ENCODE measurements at places on chromosomes 16 and 17.

DNA sequence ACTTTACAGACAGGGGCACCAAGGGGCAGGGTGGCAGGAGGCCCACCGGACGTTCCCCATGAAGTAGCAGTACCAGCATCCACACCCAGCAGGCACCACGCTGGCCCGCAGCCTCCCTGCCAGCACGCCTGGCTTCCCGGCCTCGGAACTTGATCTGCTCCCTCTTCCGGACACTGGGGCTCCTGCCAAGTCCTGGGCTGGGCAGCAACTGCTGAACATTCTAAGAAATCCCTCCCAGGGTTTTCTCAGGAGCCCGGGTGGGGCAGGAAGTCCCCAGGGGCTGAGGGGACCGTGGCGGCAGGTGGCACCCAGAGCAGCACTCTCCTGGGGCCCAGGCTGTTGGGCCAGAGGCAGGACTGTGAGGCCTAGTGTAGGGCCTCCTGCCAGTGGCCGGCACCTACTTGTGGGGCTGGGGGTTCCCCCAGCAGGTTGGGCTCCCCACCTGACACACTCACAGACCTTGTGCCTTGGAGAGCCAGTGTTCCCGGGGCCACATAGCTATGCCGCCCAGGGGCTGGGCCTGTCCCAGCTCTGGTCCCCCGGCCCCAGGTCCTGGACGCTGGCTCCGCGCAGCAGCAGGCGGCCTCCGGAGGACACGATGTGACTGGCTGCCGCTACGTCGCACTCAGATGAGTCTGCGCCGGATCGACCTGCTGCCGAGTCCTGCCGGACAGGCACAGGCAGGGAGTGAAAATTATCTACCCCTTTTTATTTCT lies 86.2 kb upstream of the CBX4 start:
- DNase-seq = no peak

- DNase-seq = no peak
Observed at GRCh38 chr16:47887496-47887895, 268.3 kb downstream of the ABCC12 start.

GRCh38 chr16:87210894-87211293 lies 106.3 kb downstream of the C16orf95 start:
- no peak for DNase-seq

- DNase-seq = no peak
Observed at GRCh38 chr16:81925016-81925415, 86.3 kb downstream of the SDR42E1 start.

DNA sequence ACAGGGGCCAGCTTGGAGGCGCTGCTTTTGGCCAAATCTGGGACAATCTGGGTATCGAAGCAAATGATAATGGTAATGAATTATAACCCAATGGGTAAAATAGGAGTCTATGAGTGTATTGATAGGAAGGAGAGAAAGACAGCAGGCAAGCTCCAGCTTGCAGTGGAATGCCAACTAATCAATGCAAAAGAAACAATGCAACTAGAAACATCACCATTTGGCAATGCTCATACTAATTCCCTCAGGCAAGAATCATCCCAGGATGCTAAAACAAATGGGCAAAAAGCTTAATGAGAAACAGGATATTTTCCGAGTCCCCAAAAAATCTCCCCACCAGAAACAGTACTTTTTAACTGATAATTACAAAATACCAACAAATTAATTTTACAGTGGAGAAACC lies 64.7 kb downstream of the ADCY9 start:
- no peak for DNase-seq

DNA sequence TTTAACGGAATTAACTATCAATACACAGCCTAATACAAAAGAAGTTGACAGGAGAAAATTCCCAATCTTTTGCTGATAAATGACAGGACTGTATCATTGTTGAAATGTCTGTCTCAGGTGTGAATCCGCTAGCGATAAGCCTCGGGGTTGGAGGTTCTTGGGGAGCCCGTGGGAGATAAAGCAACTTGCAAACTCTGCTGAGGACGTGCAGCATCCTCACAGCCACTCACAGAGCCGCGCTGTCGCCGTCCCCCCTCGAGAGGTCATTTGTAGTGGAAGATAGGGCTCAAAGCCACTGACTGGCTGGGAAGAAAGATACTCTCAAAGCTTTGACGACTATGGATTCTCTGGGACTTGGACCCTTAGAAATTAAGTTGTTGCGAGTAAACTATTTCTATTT lies 17.0 kb downstream of the MAP1LC3B start:
- no peak for DNase-seq

DNA sequence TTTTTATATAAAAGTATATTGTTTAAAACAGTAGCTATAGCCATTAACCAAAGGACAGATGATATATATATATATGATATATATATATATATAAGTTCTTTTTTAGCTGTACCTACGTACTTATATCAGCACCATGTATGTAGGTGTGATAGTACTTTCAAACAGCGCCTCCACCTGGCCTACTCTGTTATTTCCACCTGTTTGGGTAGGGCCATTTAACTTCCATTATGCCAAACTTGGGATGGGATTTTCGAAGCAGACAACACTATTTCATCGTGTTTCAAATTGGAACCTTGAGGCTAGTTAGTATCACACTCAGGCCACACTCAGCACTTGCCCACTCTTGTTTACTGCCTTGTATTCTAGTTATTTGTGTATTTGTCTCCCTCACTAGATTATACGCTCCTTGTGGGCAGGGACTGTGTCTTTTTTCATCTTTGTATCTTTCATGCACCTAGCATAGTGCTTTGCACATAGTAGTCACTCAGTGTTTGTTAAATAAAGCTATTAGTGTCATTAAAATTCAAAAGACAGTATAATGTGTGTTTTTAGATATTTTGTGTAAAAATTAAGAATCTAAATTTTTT lies 11.8 kb upstream of the CLTC start:
- DNase-seq = no peak

- no peak for DNase-seq
Observed at GRCh38 chr17:48384164-48384563, 45.9 kb downstream of the SKAP1 start.

DNA sequence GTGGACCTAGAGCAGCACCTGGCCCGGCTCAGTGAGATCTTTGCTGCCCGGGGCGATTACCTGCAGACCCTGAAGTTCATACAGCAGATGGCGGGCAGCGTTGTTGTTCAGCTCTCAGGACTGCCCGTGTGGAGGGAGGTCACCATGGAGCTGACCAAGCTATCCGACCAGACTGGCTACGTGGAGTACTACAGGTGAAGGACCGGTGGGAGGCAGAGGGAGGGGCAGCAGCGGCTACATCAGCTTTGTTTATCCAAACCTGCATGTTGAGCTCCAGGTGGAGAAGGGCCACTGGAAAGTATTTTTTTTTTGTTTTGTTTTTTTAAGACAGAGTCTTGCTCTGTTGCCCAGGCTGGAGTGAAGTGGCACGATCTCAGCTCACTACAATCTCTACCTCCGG lies 23.9 kb downstream of the TTYH2 start:
- DNase-seq = no peak

DNA sequence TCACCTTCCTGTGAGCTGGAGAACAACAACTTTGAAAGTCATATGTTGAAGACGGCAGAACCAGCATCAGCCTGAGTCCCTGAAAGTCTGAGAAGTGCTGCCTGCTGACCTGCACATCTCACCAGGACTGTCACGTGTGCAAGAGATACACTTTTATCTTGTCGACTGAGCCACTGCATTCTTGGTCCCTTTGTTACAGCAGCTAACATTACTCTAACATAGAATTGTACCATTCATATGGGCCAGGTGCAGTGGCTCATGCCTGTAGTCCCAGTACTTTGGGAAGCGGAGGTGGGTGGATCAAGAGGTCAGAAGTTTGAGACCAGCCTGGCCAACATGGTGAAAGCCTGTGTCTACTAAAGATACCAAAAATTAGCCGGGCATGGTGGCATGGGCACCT lies 40.1 kb downstream of the MARCHF10 start:
- DNase-seq = no peak

DNA sequence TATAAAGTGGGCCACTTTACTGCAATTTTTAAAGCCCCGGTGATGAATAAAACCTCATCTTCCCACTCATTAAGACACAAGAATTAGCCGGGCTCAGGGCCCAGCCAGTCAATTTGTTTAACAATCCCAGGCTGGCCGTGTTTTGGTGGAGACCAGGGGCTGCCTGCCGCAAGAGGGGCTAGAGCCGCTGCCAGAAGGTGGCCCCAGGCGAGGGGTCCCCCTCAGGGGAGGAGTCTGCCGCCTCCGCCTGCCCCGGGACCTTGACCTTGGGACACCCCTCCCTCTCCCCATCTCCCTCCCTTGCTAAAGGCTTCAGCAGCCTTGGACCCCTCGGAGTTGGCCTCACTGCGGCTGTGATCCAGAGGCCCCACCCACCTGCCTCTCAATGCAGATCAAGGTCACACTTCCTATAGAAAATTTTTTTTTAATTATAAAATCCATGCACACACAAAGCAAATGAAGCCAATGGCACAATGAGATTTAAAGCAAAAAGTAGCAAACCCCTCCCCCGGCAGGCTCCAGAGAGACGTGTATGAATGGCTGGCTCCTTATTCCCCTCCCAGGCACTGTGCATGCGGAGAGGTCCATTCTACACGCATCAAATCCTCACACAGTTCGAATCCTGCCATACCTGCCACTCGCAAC lies 23.0 kb upstream of the SLC38A10 start:
- DNase-seq = no peak

- DNase-seq = no peak
Observed at GRCh38 chr16:48317614-48318315, 67.4 kb downstream of the SIAH1 start.

GRCh38 chr17:50562242-50563091 lies 2.0 kb downstream of the CACNA1G start:
- DNase-seq = no peak

GRCh38 chr16:23692190-23692837 lies 13.6 kb downstream of the PLK1 start:
- DNase-seq = no peak

DNA sequence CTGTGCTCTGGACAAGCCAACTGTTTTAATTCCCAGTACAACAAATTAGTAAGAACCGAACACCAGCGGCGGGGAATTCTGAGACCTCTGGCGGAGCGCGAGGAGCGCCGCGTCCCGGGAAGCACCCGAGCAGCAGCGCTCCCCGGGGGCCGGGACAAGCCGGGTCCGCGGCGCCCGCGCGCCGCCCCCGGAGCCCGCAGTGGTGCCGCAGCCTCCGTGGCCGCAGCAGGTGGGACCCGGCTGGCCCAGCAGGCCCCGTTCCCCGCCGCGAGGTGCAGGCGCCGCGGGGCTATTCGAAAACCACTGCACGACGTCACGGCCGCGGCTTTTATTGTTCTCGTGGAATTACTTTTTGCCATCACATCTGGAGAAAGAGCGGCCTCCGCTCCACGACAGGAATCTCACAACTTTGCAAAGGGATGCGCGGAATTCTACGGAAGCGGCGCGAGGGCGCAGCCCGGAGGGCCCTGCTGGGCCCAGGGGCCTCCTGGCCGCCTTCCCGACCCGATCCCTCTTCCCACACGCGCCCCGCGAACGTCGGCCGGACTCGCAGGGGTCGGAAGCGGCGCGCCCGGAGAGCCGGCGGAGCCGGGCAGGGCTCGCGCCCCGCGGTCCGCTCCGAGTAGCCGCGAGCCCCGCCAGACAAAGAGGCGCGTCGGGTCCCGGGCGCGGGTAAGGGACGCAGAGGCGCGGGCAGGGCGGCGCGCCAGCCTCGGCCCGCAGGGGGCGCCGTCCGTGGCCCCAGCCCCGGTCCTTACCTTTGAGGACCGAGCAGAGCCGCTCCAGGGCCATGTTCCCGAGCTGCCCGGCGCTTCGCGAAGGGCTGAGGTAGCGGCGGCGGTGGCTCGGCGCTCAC lies 696 bp downstream of the NETO2 start:
- peak; percentile 29 for DNase-seq

GRCh38 chr16:7849841-7850240 lies 517.2 kb downstream of the RBFOX1 start:
- DNase-seq = no peak

DNA sequence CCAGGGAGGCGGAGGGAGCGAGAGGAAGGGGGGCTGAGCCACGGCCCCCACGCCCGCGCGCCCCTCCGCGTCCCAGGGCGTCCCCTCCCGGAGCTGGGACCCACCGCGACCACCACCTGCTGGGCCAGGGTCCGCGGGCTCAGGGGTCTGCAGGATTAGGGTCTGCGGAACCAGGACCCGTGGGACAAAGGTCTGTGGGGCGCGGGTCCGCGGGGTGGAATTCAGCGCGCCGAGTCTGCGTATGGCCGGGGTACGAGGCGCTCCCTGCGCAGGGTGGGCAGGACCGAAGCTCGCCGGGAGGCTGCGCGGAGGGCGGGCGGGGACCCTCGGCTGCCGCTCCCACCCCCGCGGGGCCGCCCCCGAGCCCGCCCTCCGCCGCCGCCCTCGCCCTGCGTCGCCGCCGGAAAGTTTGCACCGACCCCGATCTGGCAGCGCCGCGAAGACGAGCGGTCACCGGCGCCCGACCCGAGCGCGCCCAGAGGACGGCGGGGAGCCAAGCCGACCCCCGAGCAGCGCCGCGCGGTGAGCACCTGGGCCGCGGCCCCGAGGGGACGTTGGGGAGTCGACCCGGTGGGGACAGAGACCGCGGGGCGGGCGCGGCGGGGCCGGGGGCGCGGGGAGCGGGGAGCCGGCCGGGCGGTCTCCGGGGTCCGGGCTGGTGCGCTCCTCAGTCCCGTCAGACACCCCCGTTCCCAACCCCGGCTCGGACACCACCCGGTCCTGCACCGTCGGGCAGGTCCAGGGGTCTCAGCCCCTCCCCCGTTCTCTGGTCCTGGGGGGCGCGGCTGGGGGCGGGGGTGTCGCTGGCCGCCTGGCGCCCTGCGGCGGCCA lies at the start of gene GCGR:
Gene GCGR (plus strand): TSS at position 423 of the 831 bp plus-strand sequence. CDS start 4,869 bp downstream, outside the sequence.
- DNase-seq = no peak

DNA sequence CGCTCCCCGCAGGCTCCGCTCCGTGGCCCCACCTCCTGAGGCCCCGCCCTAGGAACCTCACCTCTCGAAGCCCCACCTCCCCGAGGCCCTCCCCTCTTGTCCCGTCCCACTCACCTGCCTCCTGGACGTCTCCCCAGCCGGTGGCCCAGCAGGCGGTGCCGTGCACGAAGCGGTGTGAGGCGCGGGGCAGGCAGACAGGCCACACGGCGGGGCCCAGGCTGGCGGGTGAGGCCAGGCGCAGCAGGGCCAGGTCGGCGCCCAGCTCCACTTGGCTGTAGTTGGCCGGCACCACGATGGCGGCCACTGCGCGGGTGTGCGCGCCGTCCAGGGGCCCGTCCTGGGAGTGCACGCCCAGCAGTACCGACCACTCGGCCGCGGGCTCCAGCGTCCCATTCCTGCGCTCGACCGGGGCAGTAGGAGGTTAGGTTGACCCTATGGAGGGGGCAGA lies 1.6 kb downstream of the PRSS36 start:
- no peak for DNase-seq

DNA sequence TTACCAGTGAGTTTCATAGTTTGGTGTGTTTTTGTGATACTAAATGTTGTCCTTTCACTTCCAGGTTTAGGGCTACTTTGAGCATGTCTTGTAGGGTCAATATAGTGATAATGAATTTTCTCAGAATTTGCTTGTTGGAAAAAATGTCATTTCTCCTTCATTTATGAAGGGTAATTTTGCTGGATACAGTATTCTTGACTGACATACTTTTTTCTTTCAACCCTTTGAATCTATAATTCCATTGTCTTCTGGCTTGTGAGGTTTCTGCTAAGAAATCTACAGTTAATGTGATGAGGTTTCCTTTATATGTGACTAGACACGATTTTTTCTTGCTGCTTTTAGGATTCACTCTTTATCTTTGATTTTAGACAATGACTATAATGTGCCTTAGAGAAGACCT lies 219.3 kb downstream of the BCAS3 start:
- no peak for DNase-seq
